ENCODE measurements at places on chromosomes 1 and 21.

GRCh38 chr1:117106478-117106877 lies 15.1 kb downstream of the TRIM45 start:
- no peak for DNase-seq

DNA sequence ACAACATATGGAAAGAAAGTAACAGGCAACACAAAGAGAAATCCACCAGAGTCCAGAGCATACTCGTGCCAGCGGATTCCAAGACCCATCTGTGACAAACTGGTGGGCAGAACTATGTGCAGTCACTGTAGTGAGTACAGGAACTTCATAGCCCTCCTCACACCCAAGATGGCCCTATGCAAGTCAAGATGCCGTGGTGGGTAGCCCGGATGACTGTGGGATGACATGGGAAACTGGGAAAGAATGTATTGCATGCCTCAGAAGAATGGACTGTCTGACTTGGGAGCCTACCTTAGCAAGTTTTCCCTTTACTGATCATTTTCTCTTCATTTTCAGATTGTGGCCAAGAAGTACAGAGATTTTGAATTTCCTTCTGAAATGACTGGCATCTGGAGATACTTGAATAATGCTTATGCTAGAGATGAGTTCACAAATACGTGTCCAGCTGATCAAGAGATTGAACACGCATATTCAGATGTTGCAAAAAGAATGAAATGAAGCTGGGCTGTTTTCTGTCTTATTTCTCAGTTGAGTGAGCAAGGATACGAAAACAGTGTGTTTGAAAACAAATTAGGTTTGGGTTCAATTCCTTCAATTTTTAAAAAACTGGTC lies 47.3 kb downstream of the CLIC6 start:
- DNase-seq: no peak

DNA sequence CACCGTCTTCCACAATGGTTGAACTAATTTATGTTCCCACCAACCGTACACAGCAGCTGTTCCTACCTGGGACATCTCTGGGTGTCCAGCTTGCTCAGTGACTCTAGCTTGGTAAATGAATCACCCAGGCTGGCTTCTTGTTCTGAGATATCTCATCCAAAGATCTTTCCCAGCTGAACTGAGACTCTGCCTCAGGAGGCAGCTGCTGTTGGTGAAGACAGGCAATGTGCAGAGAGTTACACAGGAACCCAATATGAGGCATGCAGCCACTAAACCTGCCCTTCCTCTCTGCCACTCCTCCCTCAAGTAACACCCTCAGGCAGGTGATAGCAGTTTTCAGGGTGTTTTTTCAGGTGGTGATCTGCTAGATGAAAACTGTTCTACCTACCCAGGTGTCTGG lies 14.0 kb upstream of the FOXO6 start:
- no peak for DNase-seq

DNA sequence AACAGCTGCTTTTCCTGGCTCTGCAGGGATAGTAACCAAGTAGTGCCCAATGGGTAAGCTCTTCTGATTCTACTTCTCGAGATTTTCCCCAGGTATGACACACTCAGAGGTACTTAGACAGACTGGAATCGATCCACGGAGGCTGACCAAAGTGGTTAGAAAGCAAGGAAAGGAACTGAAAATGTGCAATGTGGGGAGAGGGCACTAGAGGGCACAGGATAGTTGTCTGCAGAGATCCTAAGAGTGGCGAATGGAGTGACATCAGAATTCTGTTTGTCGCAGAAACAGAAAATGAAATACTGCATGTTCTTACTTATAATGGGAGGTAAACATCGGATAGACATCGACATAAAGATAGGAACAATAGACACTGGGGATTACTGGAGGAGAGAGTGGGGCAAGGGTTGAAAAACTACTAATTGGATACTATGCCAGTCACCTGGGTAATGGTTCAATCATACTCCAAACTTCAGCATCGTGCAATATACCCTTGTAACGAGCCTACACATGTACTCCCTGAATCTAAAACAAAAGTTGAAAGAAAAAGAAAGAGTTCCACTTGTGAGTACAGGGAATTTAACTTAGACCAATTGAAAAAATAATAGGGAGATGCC lies 23.3 kb downstream of the CYP2J2 start:
- DNase-seq: no peak

GRCh38 chr1:203036135-203036534 lies 9.8 kb downstream of the PPFIA4 start:
- no peak for DNase-seq

- DNase-seq: no peak
These were observed 28.2 kb upstream of the TEKT2 start for GRCh38 chr1:36055706-36056105.

GRCh38 chr21:41322496-41323382 lies 6.1 kb downstream of the FAM3B start:
- no peak for DNase-seq

- no peak for DNase-seq
These were observed 140.1 kb upstream of the FMN2 start for GRCh38 chr1:239951511-239952140.

DNA sequence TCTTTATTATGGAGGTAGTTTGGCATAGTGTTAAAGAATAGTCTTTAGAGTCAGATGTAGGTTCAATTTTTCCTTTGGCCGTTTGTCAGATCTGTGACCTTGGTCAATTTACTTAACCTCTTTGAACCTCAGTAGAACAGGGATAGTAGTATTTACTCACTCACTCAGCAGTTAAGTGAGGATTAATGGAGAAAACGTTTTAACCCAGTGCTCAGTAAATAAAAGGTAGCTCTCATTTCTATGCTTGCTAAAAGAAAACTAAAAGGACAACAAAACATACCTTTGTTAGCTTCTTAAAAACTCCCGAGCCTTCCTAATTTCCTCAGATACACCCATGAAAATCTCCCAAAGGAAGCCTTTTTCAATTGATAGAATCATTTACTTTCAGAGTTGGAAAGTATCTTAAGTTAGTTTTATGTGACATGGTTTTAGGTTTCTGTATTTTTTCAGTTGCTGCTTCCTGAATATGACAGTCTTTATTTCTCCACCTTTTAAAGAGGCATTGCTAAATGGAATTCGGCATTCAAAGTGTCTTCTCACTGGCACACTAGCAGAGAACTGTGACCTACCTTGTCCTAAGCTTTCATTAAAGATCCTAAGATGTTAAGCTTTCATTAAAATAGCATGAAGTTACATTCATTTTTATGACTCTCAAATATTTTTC lies 7.8 kb downstream of the ABCD3 start:
- DNase-seq: no peak

- DNase-seq: no peak
These were observed 389 bp downstream of the SEMA6C start for GRCh38 chr1:151146072-151146411.

GRCh38 chr21:42887326-42887725 lies 5.8 kb upstream of the NDUFV3 start:
- DNase-seq: no peak

DNA sequence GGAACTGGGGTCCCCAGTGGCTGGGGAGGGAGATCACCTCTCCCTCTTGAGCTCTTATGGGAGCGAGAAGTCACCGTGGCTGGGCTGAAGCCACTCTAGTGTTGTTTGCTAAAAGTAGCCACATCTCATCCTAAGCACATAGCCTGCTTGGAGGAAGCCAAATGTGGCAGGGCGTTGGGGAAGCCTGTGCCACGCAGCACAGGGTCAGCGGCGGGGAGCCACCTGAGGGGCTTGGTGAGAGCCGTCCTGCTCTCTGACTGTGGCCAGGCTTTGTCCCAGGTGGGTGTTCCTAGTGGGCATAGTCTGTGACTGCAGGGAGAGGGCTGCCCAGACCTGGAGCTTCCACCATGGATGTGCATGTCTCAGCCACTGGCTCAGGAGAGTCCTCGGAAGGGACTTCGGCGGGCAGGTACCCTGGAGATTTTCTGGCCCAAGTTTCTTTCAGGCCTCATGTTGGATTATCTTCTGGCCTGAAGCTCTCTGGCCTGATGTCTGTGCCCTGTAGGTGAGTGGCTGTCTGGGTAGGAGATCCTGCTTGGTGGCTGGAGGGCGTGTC lies 38.9 kb downstream of the MORN1 start:
- DNase-seq: no peak

GRCh38 chr1:154940213-154940560 lies 3.7 kb upstream of the PMVK start:
- DNase-seq: no peak
